Non-pigmented ciliary epithelial cell (primary cell): ENCODE measurements at places on chromosomes 4 and X.

GRCh38 chrX:110215411-110215810 lies 102.5 kb downstream of the AMMECR1 start:
- DNase-seq: no peak

GRCh38 chr4:91111556-91111955 lies 984.4 kb downstream of the CCSER1 start:
- DNase-seq: no peak

GRCh38 chr4:38728631-38729141 lies 54.1 kb downstream of the TLR10 start:
- no peak for DNase-seq

DNA sequence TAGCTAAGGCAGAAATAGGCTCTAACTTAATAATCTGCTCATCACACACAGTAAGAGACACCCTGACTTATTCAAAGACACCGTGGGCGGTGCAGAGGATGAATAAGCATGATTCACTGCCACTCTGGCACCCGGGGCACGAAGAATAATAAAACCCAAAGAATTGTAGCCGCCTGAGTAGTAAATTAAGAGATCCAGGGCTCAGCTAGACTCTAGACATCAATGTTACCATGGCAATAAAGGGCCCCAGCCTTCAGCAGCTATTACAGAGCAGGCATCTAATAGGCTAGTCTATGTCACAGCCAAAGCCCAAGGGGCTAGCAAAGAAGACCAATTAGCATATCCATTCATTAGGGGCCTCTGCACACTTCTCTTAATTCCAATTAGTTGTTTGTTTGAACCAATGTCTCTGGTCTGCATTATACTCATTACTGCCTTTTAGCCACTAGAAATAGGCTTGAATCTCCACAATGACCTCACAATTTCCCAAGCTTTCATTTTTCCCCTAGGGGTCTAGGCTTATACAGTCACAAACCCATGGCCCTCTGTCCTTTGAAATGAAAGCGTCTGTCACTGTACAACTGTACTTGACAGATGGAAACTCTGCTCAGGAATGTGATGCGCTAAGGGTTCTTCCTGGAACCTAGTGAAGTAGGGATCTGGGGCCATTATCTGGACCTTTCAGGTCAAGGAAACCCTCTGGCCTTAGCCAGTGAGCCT lies 3.0 kb upstream of the ATP1B4 start:
- DNase-seq: no peak

GRCh38 chr4:46656071-46656470 lies 253.0 kb downstream of the COX7B2 start:
- no peak for DNase-seq

- no peak for DNase-seq
Observed at GRCh38 chr4:128847082-128847724, 37.7 kb downstream of the JADE1 start.

- no peak for DNase-seq
Observed at GRCh38 chrX:55709735-55710134, 7.8 kb upstream of the RRAGB start.

GRCh38 chr4:63922146-63922545 lies 487.1 kb downstream of the TECRL start:
- DNase-seq: no peak

- no peak for DNase-seq
Observed at GRCh38 chrX:81304563-81304962, 102.7 kb downstream of the SH3BGRL start.

- DNase-seq: no peak
Observed at GRCh38 chr4:185773419-185773818, 38.6 kb downstream of the SORBS2 start.

GRCh38 chr4:88012647-88013046 lies 5.2 kb downstream of the PKD2 start:
- DNase-seq: no peak

GRCh38 chrX:68072041-68072440 lies 361.3 kb downstream of the OPHN1 start:
- DNase-seq: no peak
